Osteoblast (primary cell): ENCODE measurements at places on chromosomes 2 and 18. TPM values are rescaled to one million over a fixed set of nuclear protein-coding genes. Genes with fewer than 3 reads are reported as not detected.

UXS1 gene
- total RNA-seq: 22.8 and 31.5 TPM in 2 replicates

ZEB2 gene
- total RNA-seq: 119 and 128 TPM in 2 replicates

EIF5B gene
- total RNA-seq: 11.2 and 15.9 TPM in 2 replicates

SMYD1 gene
- not detected in 2 replicates for total RNA-seq

TSPYL6 gene
- not detected in 2 replicates for total RNA-seq

COL3A1 gene
- total RNA-seq: 3,160 and 5,672 TPM in 2 replicates
